Placental pericyte (primary cell): ENCODE measurements at places on chromosomes 1 and 21. TPM values are rescaled to one million over a fixed set of nuclear protein-coding genes. Genes with fewer than 3 reads are reported as not detected.

The CLCA4 gene
- not detected in 2 replicates for total RNA-seq

The F13B gene
- total RNA-seq = under 0.01 TPM in 1 of 2 replicates, not detected in the other

The CLEC20A gene
- total RNA-seq = not detected in 2 replicates

The GBP1 gene
- total RNA-seq = 27.8 and 66.4 TPM in 2 replicates

The F5 gene
- not detected in 2 replicates for total RNA-seq

The AGT gene
- 0.14 and 1.3 TPM in 2 replicates for total RNA-seq
